Activated CD4-positive, alpha-beta memory T cell treated with anti-CD3 and anti-CD28 coated beads, Interleukin-2, amount 10 ng/mL, durations not matched to agents 7 days and 5 days (primary cell): ENCODE measurements at places on chromosomes 3 and 15. TPM values are rescaled to one million over a fixed set of nuclear protein-coding genes. Genes with fewer than 3 reads are reported as not detected.

DNA sequence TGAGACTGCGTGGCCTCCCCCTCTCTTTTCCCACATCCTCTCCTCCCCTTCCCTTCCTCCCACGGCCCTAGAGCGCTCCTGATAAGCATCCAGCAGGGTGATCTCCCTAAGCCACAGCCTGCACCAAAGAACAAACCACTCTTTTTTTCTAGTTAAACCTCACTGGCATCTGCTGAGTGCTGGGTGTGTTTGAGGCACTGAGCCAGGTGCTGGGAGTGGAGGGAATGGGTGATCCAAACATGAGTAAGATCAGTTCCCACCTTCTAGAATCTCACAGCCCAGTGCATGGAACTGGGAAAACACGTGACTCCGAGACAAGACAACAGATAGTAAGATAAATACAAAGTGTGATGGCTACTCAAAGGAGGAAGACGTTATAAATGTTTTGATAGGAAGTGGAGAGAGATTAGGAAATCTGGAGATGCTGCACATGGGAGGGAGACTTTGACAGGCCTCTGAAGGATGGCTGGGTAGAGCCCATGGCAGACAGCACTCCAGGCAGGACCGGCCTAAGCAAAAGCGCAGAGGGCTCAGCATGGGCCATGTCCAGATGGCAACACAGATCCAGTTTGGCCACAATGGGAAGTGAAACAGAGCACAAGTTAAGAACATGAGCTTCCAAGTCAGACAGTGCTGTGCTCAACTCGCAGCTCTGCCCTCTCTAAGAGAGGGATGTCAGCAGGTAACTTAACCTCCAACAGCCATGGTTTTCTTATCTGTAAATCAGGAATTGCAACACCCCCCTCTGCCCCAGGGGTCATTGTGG, 55.6 kb downstream of the CCR3 start:
- DNase-seq: no peak

- no peak for DNase-seq
Observed at GRCh38 chr3:172319595-172319994, 128.7 kb downstream of the GHSR start.

DNA sequence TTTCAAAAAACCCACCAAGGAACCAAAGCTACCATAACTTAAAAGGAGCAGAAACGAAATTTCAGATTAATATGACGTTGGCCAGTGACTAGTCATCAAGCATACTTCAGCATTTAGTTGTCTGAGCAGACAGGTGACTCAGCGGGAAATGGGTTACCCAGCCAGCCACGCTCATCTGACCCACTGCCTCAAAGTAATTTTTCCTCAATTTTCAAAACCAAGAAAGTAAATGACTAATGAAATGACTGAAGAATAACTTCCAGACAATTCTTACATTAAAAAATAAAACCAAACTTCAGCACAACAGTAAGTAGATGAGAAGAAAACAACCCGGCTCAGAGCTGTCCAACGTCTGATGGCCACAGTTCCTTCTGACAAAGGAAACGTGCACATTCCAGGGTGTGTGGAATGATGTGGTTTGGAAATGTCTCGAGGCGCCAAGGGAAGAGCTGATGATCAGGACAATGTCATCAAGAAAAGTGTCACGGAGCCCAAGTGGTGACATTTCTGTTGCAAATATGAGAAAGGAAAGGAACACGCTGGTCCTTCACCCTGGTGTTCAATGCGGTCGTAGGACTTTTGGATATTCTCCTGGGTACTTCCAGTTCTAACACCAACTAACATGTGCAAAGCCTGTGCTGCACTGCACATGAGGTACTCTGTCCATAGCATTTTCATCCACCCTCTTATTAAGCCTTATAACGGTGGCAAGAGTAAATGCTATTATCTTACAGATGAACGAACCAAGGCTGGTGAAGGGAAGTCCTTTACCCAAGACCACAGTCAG, 79.1 kb downstream of the FOXP1 start:
- DNase-seq: no peak

DNA sequence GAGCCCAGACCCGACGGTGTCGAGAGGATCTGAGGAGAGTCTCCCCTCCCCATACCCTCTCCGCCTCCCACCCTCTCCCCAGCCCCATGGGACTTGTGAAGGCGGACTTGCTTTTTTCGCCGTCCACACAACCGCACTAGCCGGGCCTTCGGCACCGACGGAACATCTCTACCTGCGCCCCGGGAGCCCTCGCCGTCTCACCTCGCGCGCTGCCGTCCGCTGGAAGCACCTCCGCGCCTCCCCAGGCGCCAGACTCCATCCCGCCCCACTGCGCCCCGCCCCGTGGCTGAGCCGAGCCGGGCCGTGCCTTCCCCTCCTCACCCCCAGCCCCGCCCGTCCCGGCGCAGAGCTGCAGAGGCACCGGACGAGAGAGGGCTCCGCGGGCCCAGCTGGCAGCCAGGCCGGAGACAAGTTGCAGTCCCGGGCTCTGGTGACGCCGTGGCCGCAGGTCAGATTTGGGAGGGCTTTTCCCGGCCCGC, at the start of the genes DUOX1 and DUOXA1:
Gene DUOX1, plus strand, starts transcription at position 344 of the 479 bp plus-strand sequence. CDS start 1,973 bp downstream, outside the sequence.
Gene DUOXA1, minus strand, starts transcription at position 229 of the 479 bp plus-strand sequence. CDS start 6,865 bp downstream, outside the sequence.
- DNase-seq: peak; percentile 39

- no peak for DNase-seq
Observed at GRCh38 chr3:194908972-194909371, 223.3 kb downstream of the FAM43A start.

- DNase-seq: no peak
Observed at GRCh38 chr3:426072-426471, 229.5 kb downstream of the CHL1 start.

- DNase-seq: no peak
Observed at GRCh38 chr15:61880084-61880483, 180.2 kb downstream of the VPS13C start.

DNA sequence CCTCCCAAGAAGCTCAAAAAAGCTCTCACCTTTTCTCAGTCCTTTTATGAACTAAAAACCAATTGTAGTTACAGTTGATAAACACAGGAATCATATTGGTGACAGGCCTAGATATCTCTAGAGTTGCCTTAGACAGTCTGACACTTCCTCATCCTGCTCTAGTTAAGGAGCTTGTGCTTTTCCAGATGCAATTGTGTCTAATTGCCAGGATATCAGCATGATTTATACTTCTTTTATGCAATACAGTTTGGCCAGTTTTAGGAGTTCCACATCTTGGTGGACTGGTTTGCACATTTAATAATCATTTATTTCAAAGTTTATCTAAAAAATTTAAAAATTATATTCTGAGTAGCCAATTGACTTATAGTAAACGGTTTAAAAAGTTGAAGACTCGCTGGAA, 95.7 kb downstream of the DUT start:
- DNase-seq: no peak

DNA sequence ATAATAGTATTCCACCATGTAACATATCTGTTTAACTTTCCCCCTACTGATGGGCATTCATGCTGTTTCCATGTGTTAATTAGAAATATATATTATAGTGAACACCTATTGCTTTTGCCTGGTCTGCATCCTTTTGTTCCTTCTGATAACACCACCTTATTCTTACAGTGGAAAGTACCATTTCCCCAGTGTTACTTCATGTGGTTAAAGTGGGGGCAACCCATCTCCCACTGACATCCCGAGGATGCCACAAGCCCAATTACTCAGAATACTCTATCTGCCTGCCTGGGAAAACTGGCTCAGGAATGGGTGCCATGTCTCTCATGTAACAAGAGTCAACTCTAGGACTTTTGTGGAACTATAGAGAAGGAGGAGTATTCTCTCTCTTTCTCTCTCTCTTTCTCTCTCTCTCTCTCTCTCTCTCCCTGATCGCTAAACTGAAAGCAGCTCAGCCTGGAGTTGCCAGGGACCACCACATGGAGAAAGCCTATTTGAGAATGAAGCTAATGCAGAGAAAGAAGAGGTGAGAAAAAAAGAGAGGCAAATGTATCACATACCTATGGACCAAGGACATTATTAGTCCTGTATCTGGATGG, 66.4 kb upstream of the PPIB start:
- DNase-seq: no peak

DNA sequence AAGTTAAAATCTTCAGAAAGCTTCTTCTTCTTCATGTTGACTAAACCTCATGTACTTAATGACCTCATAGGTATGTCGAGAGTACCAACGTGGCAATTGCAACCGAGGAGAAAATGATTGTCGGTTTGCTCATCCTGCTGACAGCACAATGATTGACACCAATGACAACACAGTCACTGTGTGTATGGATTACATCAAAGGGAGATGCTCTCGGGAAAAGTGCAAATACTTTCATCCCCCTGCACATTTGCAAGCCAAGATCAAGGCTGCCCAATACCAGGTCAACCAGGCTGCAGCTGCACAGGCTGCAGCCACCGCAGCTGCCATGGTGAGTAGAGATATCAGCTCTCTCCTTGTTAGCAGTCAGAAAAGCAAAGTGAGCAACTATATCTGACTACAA, 176.5 kb downstream of the MBNL1 start:
- no peak for DNase-seq

DNA sequence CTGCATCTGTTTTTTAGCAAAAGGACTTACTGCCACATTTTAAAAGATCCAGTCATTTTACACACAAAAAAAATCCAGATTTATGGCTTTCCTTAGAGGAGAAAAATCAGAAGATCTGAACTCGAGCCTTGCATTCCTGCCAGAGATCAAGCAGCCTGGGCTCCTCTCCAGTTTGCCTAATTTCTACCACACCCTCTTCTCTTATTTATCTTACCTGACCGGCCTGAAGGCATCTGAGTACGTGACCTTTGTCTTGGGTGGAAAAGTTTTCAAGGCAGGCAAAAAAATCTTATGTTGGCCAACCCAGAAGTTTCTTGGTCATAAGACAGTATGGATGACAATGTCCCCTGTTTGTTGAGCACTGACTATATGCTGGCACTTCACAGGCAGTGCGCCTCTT, 60.3 kb downstream of the CHRD start:
- DNase-seq: no peak

GRCh38 chr15:70152070-70152480, 54.4 kb upstream of the TLE3 start:
- no peak for DNase-seq

- DNase-seq: no peak
Observed at GRCh38 chr3:138829097-138829496, 5.6 kb downstream of the PIK3CB start.

- DNase-seq: no peak
Observed at GRCh38 chr15:50353251-50353974, 1.6 kb downstream of the GABPB1 start.

DNA sequence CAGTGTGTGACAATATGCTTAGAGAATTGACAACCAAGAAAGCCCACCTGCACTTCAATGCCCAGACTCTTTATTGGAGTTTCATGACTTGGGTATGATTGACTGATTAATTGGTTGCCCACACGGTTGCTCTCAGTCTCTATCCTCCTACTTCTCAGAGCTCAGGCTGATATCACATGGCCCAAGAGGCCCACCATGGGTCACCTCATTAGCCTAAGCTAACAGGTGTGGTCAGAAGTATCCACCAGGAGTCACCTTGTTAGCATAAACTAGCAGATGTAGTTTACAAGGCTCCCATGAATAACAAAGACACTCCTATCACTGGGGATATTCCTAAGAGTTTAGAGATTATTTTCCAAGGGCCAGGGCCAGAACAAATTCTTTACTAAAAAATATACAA, 120.2 kb upstream of the MBNL1 start:
- no peak for DNase-seq

DNA sequence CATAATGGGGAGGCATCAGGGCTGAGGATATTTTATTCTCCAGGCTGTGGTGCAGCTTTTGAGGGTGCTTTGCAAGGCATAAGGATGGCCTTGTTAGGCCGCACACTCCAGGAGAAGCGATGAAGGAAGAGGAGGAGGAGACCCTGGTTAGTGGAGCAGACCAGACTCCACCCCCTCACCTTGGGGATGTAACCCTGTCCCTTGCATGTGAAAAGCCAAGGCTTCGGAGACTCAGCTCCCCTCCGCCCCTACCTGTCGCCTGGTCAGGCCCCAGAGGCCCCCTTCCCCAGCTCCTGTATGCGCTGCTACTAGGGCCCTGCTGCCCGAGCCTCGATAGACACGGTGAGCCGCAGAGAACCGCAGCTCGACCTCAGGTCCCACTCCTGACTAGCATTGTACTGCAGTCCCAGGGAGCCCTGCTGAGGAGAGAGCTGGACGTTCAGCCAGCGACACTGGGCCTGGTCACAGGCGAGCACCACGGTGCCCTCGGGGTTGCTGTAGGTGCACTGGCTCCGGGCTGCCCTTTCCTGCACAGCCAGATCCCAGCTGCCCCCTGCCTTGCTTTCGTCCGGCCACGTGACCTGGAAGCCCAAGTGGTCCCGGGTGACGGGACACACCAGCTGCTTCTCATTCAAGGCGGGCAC, 10.2 kb downstream of the CPN2 start:
- no peak for DNase-seq

DNA sequence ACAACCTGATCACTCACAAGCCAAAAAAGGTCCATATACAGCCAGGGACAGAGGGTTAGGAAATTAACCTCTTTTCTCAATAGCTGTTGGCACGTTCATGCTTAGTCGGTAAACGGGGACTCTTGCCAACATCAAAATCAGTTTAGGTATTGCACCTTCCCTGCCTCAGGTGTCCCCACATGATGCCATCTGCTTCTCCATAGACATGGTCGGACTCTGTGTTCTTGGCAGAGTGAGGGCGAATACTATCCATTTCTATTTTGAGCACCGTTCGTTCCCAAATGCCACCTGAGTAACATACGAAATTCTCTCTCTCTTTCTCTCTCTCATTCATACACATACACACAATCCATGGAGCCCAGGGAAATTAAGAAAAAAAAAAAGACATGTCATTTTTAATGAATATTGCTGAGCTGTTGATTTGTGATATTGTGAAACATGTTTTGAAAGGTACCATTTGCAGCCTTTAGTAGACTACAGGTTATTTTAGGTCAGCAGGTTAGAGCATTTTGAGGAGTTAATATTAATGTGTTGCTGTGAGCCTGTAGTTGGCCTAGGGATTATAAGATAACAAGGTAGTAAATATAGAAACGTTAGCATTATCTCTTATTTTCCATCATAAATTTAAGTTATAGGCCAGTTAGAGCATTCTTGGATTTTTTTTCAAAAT, 78.5 kb downstream of the GHSR start:
- no peak for DNase-seq

- no peak for DNase-seq
Observed at GRCh38 chr3:134018850-134019249, 10.9 kb downstream of the SLCO2A1 start.

- DNase-seq: no peak
Observed at GRCh38 chr3:8709287-8709686, 24.3 kb upstream of the CAV3 start.

GRCh38 chr3:169508426-169508825, 155.1 kb downstream of the MECOM start:
- DNase-seq: no peak

DNA sequence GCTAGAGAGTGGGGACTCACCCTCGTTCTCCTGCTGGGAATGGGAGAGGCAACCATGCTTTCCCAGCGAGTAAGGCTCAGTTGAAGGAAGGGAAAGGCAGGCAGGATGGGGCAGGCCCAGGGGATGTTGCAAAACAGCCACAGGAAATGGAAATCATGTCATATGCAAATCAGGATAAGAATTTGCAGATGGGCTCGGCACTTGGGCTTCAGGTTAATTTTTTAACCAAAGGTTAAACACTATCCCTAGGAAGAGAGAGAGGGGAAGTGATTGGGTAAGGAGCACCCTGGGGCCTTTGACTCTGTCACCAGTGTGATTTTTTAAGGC, 14.6 kb upstream of the PLA2G4E start:
- DNase-seq: no peak

- DNase-seq: no peak
Observed at GRCh38 chr3:119944091-119944490, 150.2 kb downstream of the GSK3B start.

KCNMB2 gene
- not detected for total RNA-seq

SLC35G2 gene
- total RNA-seq: 0.83 TPM

SLC2A2 gene
- total RNA-seq: not detected

GPR87 gene
- 0.33 TPM for total RNA-seq

ARGFX gene
- total RNA-seq: not detected

ANKUB1 gene
- total RNA-seq: not detected

RETNLB gene
- not detected for total RNA-seq

C3orf85 gene
- total RNA-seq: not detected

CSTA gene
- not detected for total RNA-seq

AGBL1 gene
- not detected for total RNA-seq
